Activated naive CD4-positive, alpha-beta T cell treated with anti-CD3 and anti-CD28 coated beads, Interleukin-2, amount 50 U/mL, for 16 hours (primary cell): ENCODE measurements at places on chromosomes 3 and 15.

GRCh38 chr3:179321668-179322285, 1.1 kb upstream of the ZNF639 start:
- no peak for DNase-seq

GRCh38 chr15:52098323-52098722, 14.3 kb downstream of the BCL2L10 start:
- no peak for DNase-seq

DNA sequence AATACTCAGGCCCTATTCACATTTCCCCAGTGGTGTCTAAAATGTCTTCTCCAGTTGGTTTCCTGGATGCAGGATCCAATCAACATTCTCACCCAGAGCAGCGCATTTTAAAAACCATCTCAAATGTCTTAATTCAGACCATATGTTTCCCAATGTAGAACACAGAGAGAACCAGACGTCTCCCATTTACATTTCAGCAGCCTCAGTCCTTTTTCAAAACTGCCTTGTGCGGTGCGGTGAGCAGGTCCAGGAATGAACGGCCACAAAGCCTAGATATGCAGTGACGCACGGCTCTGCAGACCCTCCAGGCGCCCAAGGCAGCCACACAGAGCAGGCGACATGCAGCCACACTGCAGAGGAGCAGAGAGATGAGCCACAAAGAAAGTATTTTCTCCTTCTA, 66.1 kb upstream of the MEX3B start:
- no peak for DNase-seq

GRCh38 chr3:24197809-24198208, 252.7 kb downstream of the NR1D2 start:
- no peak for DNase-seq

GRCh38 chr15:87739081-87739480, 517.5 kb downstream of the NTRK3 start:
- DNase-seq = no peak

DNA sequence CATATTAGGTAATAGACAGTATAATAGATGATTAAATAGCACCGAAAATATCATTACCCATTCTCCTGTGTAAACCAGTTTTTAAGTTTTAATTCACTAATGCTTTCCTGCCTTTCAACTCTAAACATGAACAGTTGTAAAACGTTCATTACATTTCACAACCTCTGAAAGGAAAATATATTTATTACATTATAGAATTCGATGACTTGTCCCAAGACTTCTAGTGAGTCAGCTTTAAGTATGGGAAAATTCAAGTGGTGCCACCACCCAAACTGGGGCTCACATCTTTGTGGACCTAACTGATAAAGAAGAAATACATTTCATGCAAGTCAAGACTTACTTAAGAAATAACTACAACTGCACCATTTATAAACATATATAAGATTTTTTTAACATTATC, 2.0 kb downstream of the TRIM59 start:
- no peak for DNase-seq

GRCh38 chr15:47431501-47431900, 285.8 kb upstream of the SEMA6D start:
- DNase-seq = no peak

GRCh38 chr3:11826628-11827265, 19.9 kb downstream of the TAMM41 start:
- DNase-seq = no peak

DNA sequence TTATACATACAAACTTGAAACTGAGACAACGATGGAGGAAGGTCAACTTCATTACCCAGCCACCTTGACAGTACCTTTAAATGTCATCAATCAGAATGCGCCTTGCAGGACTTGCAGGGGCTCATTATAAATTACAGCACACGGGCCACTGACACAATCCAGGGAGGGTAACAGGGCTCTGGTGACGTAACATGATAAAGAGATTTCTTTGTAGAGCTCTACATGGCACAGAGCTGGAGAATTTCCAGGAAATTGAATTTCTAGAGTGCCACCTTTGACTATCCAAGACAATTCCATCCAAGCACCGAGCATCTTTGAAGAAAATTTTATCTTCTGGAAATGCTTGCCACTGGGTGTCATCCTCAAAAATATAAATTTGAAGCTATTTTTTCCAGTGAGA, 486.0 kb downstream of the FOXP1 start:
- DNase-seq = no peak

GRCh38 chr15:80550219-80550907, 144.7 kb upstream of the ABHD17C start:
- DNase-seq = no peak

- no peak for DNase-seq
Measured at GRCh38 chr15:94263341-94264273, 32.2 kb downstream of the MCTP2 start.

DNA sequence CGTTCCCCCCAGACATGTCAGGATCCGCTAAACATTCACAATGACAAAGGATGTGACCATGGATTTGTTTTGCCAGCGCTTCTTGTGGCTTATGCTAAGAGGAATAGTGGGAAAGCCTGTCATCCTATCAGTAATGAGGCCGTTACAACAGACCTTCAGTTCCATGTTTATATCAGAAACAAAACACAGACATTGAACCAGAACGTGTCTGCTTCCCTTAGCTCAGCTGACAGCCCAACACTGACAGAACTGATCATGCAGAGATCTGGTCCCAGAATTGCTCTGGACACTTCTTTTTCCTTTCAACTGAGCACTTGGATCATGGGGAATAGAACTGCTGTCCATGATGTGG, 58.3 kb upstream of the MYZAP start:
- no peak for DNase-seq

DNA sequence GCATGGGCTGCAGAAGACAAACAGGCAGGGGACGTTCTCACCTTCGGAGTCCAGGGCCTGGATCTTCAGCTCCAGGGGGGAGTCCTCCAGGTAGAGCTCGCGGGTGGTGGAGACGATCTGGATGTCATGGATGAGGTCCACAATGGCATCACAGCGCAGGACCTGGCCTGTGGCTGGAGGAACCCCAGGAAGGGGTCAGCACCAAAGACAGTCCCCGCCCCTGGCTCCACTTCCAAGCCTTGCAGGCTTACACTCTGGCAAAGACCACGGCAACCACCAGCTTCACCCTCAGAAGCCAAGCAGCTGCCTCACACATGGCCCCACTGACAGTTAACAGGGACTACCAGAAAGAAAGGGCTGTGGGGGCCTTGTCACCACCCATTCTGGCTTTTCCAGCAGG, 22.8 kb downstream of the NUP210 start:
- no peak for DNase-seq

- DNase-seq = no peak
Measured at GRCh38 chr3:153619268-153619667, 457.2 kb downstream of the RAP2B start.

GRCh38 chr15:87326269-87326668, 930.3 kb downstream of the NTRK3 start:
- DNase-seq = no peak

GRCh38 chr15:96053031-96053780, 277.3 kb upstream of the NR2F2 start:
- DNase-seq = peak; percentile 13

DNA sequence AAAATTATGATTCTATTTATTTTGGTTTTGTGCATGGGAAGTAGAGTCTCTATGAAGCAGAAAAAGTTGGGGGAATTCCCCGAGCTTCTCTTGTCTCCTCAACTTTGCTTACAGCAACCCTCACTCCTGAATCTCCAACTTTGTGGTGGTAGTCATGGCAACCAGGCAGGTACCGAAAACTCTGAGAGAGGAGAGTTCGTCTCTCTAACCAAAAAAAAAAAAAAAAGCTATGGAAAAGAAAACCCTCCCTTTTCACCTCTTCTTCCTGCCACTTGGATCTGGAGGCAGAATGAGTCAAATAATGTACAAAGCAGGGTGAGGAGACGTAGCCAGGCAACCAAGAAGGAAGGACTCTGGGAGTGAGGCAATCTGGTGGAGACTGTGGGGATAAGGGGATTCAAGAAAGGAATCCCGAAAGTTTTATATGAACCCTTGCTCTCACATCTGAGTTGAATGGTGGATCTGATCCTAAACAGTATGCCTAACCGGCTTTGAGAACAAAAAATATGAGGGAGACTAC, 108.1 kb downstream of the PLOD2 start:
- DNase-seq = no peak

GRCh38 chr3:81198756-81199155, 562.7 kb downstream of the GBE1 start:
- no peak for DNase-seq
